DMS 273 treated with DMSO at 0.1 percent for 48 hours (cell line): ENCODE measurements at places on chromosomes 7 and 10.

GRCh38 chr10:120600871-120601649 is 144.0 kb downstream of the PLPP4 start:
- no peak for DNase-seq

- no peak for DNase-seq
These were observed 1.3 kb upstream of the CALCR start for GRCh38 chr7:93575555-93576399.

GRCh38 chr10:114239117-114239993 is at the start of gene VWA2:
Gene VWA2 (plus strand): TSS chr10:114239254. CDS start chr10:114248714, 9,460 bp downstream.
- DNase-seq: no peak

DNA sequence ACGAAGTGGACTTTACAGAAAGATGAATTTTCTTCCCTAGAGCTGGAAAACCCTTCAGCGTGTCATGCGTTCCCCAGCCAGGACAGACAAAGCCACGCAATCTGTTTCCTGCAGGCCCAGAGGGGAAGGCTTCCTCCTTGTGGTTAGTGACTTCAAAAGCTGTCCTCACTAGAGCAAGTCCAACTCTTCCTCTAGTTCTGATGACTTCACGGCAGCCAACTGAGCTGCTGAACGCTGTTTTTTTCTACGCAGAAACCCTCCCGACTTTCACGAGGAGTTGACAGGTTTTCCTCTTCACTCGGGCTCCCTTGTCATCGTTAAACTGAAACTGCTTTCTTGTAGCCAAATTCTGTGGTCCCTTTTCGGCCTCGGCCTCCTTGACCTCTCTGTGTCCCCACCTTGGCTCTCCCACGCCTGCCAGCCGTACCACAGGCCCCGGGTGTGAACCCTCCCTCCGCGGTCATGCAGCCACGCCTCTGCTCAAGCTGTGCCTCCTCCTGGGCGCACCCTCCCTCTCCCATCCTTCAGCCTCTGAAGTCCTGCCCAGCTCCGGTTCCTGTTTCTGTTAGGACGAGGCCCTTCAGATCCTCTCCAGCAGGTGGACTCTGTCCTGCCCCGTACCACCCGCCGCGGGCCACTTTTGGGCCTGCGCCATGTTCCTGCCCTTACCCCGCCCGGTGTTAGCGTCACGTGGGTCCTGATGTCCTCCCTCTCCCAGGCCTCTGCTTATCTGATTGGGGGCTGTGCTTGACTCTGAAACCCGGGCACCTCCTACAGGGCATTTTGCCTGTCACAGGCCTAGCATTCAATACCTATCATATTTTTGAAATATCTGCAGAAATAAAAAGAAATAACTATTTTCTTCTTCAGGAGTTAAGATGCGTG is 39.3 kb downstream of the CUX1 start:
- DNase-seq: no peak

GRCh38 chr7:124489925-124490324 is 275.7 kb downstream of the GPR37 start:
- DNase-seq: no peak

DNA sequence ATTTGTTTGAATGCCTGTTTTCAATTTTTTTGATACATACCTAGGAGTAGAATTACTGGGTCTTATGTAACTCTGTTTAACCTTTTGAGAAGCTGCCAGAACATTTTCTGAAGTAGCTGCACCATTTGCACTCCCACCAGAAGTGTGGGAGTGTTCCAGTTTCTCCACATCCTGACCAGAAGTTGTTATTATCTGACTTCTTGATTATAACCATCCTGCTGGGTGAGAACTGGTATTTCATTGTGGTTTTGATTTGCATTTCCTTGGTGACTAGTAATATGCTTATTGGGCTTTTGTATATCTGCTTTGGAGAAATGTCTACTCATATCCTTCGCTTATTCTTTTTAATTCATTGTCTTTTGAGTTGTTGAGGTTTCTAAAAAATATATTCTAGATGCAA is 117.2 kb upstream of the GLCCI1 start:
- DNase-seq: no peak

DNA sequence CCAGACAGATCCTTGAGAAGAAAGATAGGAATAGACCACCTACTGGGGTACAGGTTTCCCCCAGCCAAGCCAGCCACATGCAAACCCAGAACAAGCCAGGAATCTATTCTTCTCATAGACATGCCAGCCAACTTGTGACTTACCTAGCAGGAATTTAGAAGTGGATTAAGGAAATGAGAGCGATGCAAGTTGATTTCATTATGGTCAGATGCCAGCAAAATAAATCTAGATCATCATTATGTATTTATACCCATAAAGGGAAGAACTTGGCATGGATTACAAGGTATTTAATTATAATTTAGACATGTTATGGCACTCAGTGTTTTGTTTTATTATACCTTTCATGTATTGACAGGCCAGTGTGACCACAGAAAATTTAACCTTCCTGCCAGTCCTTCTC is 32.8 kb downstream of the SLC35G1 start:
- DNase-seq: no peak
